ENCODE measurements at places on chromosomes 12 and 14.

DNA sequence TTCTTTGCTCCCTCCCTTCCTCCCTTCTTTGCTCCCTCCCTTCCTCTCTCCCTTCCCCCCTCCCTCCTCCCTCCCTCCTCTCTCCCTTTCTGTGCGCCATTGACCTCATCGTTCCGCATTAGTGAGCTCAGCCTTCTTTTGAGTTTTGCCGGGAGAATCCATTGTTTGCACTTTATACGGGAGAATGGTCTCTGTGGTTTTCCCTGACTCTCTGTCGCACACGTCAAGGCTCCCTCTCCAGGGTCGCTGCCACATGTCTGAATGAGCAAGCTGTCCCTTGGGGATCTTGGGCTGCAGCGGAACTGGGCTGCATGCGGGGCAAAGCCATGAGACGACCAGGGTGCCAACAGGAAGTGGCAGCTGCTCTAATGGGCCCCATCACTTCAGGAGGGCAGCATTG, 118.5 kb downstream of the GLT1D1 start:
- DNase-seq, result no peak

DNA sequence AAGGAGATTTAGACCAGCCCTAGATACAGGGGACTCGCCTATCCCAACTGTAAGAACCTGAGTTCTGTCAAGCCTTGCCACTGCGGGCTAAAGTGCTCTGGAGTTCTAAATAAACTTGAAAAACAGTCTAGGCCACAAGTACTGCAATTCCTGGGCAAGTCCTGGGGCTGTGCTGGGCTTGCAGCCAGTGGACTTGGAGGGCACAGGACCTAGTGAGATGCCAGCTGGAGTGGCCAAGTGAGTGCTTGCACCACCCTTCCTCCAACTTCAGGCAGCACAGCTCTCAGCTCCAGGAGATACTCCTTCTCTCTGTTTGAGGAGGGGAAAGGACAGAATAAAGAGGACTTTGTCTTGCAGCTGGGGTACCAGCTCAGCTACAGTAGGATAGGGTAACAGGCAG, 307.6 kb upstream of the FBXO33 start:
- no peak for DNase-seq

GRCh38 chr12:30965613-30965985, 39.1 kb downstream of the TSPAN11 start:
- DNase-seq, result no peak

GRCh38 chr14:105536051-105536450, 9.7 kb downstream of the TMEM121 start:
- DNase-seq, result no peak

DNA sequence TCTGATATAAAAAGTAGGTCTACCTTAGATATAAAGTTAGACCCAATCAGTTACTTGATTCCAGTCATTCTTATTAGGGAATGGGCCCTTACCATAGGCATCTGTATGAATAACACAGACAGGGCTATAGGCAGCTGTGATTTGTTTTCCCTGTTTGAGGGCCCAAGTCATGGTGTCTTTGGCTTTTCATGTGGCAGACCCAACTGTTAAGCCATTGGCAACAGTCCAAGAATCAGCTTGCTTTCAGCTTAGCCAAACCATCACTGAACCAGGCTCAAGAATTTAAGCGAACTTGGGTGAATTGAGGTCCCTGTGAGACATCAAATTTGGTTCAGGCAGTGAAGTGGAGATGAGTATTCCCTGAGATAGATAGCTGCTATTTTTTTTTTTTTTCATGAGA, 111.2 kb downstream of the LRRIQ1 start:
- no peak for DNase-seq

GRCh38 chr12:124073356-124074035, 100.5 kb downstream of the ZNF664 start:
- no peak for DNase-seq

All from common myeloid progenitor, CD34-positive (primary cell).